Fibroblast of skin of back (primary cell): ENCODE measurements at places on chromosomes 1 and 21.

DNA sequence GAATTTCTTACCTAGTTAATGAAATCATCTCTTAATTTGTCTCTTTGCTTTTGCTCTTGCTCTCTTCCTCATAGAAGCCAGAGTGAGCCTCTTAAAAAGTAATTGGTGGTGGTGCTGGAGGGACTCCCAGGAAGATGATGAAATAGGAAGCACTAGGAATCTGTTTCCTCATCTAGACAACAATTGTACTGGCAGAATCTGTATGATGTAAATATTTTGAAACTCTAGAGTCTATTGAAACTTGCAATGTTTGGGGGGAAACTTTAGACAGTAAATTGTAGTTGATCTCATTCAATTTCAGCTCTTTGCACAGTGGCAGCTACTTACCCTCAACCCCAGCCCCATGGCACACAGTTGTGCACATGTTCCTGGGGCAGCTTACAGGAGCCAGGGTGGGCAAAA is 10.6 kb downstream of the RGSL1 start:
- DNase-seq, result no peak

- peak; percentile 89 for DNase-seq
Measured at GRCh38 chr1:92754000-92754718, 30.7 kb downstream of the EVI5 start.

GRCh38 chr1:52756020-52756419 is 29.8 kb downstream of the ZYG11B start:
- no peak for DNase-seq

DNA sequence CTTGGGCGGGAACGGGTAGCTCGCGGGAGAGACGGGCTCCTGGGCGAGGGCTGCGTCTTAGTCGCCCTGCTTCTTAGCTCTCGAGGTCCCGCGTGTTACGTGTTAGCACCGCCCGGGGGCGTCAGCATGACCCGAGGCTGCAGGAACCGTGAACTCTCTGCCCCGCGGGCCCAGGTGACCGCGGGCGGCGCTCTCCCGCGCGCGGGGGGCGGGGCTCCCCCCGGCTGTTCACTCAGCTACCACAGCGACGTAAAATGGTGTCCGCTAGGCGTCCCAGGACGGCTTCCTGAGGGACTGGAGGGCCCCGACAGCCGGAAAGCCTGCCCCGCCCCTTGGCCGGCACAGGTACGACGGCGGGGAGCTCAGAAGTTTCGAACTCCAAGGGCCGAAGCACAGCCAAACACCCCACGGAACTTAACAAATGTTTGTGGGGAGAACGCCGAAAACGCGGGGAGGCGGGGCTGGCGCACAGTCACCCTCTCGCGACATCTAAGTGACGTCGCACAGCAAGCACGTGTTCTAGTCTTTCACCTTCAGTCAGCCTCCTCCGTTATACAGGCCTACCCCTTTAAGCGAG is 780 bp upstream of the RBM15 start:
- DNase-seq, result no peak
